ENCODE measurements at places on chromosomes 1 and 21.
A peak's percentile ranks its signal among the peaks of the same experiment; 100 is the strongest.

GRCh38 chr1:182293119-182293589, 98.4 kb downstream of the GLUL start:
- DNase-seq, result no peak

DNA sequence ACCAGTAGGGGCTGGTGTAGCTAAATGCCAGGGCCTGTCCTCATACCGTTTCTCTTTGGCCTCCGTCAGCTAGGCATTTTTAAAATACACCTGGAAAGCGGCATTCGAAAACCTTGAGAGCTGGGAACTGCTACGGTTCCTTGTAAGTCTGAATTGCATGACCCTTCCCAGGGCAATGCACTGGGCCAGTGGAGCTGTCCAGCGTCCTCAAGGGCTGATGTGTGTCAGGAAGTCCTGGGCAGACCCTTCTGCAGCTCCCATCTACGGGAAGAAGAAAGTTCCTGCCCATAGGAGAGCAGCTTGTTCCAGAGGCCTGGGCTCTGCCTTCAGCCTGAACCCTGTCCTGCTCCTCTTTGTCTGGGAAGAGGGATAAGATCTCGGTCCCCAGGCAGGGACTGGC, 34.1 kb downstream of the UBASH3A start:
- DNase-seq, result no peak

DNA sequence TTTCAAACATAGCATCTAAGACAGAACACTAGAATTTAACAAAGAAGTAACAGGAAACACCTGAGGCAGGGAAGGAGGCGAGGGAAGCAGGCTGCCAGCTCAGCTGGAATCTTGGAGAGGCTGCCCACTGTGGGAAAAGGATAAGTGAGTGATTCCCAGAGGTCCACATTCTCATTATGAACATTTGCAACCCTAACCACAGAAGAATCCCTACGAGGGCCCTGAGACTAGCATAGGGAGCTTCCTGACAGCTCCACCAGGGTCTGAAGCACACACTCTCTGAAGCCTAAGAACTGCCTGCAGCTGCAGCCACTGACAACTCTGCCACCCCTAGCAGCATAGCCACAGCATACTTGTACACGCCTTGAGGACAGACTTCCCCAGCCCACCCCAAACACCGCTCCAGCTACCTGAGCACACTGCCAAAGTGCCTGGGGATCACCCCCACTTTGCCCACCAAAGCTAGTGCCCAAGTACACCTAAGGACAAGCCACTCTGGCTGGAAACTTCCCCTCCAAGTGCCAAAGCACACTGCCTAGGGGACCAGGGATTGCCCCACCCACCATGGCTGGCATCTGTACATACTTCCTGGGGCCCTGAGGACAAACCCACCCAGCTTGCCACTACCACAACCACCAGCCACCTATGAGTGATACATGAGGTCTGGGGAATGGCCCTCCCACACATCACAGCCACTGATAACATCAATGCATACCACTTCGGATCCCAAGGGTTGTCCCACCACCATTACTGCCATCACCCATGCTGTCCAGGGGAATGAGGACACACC, 76.6 kb upstream of the GUCA2A start:
- no peak for DNase-seq

DNA sequence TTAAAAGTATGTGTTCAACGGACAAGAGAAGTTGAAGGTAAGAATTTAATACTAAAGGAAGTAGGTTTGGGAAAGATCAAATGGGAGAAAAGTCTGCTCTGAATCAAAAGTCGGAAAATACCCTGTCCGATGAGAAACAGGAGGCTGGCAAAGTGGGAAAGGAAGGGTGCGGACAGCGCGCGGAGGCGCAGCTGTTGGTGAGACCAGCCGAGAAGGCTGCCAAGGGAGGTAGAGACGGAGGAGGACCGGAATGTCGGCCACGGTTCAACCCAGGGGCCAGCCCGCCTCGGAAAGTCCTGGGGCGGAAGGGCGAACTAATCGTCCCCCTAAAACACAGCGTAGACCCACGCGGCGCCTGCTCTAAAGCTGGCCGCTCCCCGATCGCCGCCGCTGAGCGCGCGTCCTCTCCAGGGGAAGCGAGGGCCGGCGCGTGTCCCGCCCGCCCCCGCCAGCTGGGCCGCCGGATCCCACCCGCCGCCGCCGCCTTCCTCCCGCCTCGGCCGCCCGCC, 639 bp upstream of the SPATA1 start:
- no peak for DNase-seq

DNA sequence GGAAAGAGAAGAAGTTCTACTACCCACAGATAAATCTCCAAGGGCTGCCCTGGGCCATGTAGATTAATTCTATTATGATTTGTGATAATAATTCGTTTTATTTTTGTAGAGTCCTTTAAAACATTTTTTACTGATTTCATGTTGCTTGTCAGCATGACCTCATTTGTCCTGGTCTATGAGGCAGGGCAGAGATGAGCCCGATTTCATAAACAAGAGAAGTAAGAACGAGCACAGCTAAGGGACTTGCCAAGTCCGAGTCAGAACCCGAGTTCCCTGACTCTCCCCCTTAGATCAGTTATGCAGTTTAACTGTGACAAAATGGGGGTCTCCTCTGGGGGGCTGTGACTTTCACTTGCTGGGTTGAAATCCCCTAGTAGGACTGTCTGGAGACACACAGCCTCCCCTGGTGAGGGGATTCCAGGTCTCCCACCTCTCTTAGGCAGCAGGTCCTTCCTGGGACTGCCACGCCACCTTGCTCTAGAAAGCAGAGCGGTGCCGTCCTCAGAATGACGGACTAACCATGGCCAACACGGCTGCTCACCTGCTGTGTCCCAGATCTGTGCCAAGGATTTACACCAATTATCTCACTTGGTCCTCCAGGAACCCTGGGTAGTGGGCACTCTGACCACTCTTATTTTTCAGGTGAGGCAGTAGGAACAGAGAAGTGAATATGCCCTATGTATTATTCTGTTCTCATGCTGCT, 31.0 kb upstream of the SOX13 start:
- no peak for DNase-seq

DNA sequence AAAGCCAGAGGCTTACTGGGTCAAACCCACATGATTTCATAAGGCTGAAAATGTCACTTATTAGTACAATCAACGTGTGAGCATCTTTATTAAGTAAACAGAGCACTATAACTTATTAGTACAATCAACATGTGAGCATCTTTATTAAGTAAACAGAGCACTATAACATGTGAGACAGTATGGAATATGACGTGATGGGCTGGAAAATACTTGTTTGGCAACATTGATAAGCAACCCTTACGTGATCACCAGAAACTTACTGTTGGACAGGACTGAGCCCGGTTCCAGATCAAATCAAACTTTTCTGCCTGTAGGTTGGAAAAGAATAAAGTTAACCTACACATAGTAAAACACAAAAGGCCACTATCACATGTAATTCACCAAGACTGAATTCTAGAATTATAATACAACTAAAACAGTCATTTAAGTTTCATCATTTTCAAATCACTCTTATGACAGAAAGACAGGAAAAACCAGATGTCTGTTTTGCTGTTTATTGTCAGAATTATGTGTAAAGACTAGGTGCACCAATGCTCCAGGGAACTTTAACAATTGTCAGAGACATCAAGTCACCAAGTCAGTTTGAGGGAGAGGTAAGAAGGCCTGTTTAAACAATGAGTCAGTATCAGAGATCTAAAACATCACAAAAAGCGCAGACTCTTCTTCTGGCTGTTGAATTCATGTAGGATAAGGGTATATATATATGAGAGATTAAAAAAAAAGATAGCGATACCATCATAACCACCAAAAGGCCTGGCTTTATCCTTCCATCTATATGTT, 15.7 kb downstream of the ATPAF1 start:
- no peak for DNase-seq

GRCh38 chr1:229035054-229035747, 235.7 kb upstream of the RAB4A start:
- DNase-seq, result peak; percentile 66

DNA sequence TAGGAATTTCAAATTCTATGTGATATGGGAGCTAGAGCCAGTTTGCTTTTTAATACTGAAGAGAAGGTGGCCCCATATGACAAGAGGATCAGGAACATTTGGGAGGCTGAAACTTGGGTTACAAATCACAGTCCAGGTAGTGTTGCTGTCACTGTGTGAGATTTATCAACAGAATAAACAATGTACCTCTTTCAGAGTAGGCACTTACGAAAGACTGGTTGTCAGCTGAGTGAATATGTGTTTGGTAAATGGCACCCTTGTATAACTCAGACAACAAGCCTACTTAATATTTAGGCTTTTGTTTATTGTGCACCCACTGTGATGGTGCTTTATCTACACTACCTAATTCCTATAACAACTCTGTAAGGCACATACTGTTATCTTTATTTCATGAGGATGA, 7.4 kb upstream of the HAO2 start:
- no peak for DNase-seq

DNA sequence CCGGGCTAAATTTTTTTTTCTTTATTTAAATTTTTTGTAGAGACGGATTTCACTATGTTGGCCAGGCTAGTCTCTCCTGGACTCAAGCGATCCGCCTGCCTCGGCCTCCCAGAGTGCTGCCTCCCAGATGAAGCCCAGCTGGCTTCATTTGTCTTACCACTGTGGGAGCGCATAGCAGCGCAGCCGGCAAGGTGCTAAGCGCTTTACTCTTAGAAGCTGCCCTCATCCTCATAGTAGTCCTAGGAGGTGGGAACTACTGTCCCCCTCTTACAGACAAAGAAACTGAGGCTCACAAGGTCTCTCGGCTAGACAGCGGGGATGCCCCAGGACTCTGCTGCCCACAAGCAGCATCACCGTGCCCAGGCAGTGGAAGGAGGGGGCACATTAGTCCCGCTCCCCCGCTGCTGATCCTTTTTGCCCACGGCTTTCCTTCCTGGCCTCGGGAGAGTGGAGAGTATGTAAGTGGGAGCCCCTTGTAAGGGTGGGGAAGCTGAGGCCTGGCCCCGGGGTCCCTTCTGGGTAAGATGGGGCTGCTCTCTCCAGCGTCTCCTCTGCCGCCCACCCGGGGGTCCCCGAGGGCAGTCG, 726 bp downstream of the TMEM54 start:
- DNase-seq, result no peak

All from GM12878 (cell line).